ENCODE measurements at places on chromosomes 12 and 14.
A peak's percentile ranks its signal among the peaks of the same experiment; 100 is the strongest.

GRCh38 chr12:12612358-12612757 lies 682 bp downstream of the CREBL2 start:
- DNase-seq: peak; percentile 24

- no peak for DNase-seq
Observed at GRCh38 chr12:124713041-124713435, 145.6 kb upstream of the NCOR2 start.

- DNase-seq: no peak
Observed at GRCh38 chr14:67331368-67332125, 28.1 kb downstream of the ATP6V1D start.

GRCh38 chr14:102917469-102918211 lies 4.8 kb upstream of the AMN start:
- DNase-seq: peak; percentile 3

DNA sequence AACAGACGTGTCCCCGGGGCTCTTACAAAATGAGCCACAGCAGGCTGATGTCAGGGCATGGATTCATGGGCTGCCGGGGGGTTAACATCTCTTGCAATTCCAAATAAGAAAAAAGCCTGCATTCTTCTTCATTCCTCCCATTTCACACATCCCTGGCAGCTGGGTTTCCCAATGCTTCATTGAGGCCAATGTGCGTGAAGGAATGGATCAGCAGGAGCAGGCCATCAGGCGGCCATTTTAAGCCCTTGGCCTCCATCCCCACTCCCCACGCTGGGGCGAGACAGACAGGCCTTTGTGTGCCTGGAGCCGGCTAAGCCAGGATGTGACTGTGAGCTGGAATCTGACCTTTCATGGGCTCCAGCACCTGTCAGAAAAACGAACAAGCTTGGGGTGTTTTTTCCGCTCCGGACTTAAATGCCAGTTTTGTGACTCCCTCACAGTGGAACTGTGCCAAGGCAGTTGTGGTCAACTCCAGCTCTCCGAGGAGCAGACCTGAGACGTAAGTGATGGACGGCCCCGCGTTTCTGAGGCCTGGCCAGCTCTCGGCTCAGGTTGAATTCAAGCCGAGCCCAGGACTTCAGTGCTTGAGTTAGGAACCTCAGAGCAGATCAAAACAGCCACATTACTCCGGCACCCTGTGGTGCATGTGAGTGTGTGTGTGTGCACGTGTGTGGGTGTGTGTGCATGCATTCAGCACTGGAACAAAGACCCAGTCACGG lies 133.1 kb downstream of the TMEM30B start:
- DNase-seq: no peak

Data from GM04504 (cell line).